NCI-H2081 treated with DMSO at 0.1 percent for 48 hours (cell line): ENCODE measurements at places on chromosomes 12 and 14.

GRCh38 chr12:48132826-48133225 is 13.7 kb downstream of the PFKM start:
- no peak for DNase-seq

DNA sequence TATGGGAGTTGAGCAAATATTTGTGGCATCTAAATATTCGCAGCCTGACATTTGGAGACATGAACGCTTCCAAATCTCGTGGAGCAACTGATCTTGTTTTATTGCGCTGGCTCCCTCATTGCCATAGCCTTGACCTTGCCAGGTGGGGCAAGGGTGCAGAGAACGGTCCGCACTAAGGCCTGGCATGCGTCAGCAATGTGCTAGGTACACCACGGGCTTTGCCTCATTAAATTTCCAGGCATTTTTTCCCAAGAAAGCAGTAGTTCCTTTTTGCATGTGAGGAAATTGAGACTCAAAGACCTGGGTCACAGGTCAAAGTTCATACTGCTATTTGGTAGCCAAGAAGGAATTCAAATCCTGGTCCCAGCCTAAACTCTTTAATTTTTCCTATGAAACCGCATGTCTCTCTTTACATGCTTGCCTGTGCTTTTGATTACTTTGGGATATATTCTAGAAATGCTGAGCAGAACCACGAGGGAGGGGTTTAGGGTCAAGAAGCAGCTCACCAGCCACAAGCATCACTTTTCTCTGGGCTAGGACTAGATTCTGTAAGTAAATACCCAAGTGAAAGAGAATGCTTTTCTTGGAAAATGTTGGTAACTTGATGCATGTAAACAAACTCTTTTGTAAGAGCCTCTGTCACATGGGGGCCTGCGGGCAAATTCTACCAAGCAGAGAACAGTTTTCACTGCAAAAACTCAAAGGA is 891.6 kb downstream of the VRK1 start:
- no peak for DNase-seq

DNA sequence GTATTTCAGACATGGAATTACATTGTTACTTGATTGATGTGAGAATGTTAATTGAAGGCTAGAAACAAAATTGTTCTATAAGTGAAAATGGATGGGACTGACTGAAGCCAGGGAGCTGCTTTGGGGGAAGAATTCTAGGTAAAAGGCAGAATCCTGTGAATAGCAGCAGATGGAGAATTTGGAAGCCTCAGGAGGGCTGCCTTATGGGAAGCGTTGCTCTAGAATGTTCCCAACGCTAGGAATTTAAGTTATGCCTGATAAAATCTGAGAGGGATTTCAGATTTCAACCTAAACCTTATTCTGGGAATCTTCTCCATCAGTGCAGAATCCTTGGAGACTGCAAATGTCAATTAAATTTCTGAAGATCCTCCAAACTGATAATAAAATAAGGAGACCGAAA is 858.2 kb upstream of the FLRT2 start:
- no peak for DNase-seq

DNA sequence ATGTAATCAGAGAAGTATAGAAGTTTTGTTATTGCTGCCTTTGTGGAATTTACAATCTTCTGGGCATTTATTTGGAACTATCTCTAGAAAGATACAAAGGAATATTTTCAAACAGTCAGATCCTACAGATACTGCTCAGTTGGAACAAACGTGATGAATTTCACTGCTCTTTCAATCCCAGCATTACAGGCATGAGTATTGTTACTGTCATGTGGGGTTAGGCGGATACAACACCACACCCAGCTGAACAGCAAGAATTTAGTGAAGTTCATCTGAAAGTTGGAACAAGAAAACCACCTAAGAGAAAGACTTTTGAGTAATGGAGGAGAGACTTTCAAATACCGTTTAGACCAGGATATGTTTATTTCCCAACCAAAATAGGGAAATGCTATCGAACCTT is 123.3 kb upstream of the PLXNC1 start:
- no peak for DNase-seq

- no peak for DNase-seq
Measured at GRCh38 chr14:23035303-23036144, 824 bp upstream of the PSMB5 start.

GRCh38 chr14:31026077-31026449 is at the start of gene STRN3:
STRN3 (minus strand) TSS chr14:31026379; CDS start chr14:31026185, 194 bp downstream.
- no peak for DNase-seq

GRCh38 chr12:93460003-93460402 is 7.3 kb upstream of the MRPL42 start:
- DNase-seq, result no peak

DNA sequence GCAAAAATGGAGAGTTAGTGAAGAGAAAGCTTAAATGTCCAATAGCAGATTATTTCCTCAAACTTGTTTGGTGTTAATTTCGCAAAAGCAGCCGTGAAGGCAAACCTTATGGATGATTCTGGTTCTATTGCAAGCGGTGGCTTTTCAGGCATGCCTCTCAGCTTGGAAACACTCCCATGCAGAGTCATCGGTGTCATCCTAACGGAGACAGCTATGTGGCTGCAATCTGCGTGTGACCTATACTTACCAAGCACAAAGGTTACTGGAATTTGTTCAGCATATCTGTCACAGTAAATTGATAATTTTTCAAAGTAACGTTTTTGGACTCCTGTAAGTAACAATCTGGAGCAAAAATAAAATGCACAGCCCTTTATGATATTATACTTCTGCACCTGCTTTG is 5.0 kb downstream of the BEST3 start:
- DNase-seq, result no peak

DNA sequence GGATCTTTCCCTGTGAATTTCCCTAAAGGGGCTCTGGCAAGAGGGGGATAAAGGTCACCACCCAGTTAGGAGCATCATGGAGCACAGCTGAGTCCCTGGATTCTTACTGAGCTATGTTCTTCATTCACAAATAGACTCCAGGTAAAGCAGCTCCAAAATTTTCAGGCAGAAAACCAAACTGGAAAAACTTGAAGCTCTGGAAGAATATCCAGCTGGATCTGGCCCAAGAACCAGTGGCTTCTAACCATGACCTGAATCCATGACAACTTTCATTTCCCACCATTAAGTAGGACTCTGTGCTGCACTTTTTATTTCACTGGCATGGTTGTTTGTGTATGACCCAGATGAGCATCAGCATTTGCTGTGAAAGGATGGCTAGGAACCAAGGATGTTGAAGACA is 180.4 kb upstream of the FKBP4 start:
- no peak for DNase-seq

- DNase-seq, result no peak
Measured at GRCh38 chr14:30541318-30541717, 17.6 kb upstream of the G2E3 start.

DNA sequence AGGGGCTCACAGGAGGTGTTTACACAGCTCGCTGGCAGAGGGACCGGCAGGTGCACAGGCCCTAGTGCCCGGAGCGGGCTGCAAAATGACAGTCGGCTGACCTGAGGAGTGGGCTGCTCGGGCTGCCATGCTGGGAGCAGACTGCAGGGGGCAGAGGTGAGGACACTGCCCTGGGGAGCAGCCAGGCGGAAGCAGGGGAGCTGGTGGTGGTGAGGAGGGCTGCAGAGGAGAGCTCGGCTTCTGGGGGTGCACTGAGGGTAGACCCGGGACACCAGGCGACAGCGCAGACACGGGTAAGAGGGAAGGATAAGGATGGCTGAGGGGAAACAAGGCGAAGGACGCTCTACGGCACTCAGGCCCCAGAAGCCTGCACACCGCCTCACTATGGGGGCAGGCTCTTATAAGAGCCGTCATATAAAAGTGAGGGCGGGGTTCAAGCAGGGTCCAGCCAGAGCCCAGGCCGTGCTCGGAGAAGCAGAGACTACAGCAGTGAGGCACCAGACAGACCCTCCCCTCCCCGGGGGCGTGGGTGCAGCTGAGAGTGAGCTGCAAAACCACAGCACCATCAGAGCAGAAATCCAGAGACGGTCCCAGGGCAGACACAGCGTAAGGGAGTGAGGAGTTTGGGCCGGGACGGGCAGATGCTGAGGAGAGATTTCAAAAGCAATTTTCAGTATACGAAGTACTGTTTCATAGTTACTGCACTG is 62.5 kb downstream of the CCDC88C start:
- peak; percentile 72 for DNase-seq

- no peak for DNase-seq
Measured at GRCh38 chr12:90237841-90238240, 529.2 kb upstream of the ATP2B1 start.

DNA sequence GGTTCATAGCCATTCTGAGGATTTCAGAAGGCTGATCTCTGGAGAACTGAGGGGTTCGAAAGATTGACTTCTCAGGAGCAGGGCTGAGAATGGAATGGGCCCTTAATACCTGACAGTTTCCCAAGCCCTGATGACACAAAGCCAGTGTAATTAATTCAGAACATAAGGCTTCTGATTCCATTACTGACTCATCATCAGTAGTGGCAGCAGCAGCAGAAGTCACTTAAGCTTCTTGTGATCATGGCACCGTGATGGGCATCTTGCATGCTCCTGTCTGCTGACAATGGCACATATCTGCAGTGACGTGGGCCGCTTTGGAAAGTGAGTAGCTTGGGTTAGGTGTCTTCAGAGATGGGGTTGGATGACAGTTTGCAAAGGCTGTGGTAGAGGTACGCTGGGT is 38.2 kb upstream of the GSG1 start:
- no peak for DNase-seq

- no peak for DNase-seq
Measured at GRCh38 chr12:105552056-105552455, 221.6 kb downstream of the C12orf75 start.

DNA sequence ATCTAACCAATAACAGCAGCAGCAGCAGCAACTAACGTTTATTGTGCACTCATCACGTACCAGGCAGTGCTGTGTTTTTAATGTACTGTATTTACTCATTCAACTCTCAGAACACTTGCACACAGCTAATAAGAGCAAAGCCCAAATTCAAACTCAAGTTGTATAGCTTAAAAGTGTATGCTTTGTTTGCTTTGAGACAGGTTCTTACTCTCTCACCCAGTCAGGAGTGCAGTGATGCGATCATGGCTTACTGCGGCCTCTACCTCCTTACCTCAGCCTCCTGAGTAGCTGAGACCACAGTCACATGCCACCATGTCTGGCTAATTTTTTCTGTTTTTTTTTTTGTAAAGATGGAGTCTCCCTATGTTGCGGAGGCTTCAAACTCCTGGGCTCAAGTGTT is 105.4 kb downstream of the PAPLN start:
- no peak for DNase-seq

- DNase-seq, result peak; percentile 57
Measured at GRCh38 chr14:69657950-69658355, 46.6 kb downstream of the SUSD6 start.

GRCh38 chr12:59737725-59738463 is 142.1 kb downstream of the SLC16A7 start:
- no peak for DNase-seq

- DNase-seq, result no peak
Measured at GRCh38 chr12:2338991-2339431, 286.2 kb downstream of the CACNA1C start.

GRCh38 chr14:23862513-23862912 is 91.1 kb upstream of the DHRS4 start:
- DNase-seq, result no peak

GRCh38 chr12:107607464-107608392 is 77.9 kb upstream of the PWP1 start:
- peak; percentile 44 for DNase-seq

- no peak for DNase-seq
Measured at GRCh38 chr12:102479099-102479885, 1.1 kb downstream of the IGF1 start.

GRCh38 chr14:105980224-105980623 is 453.8 kb downstream of the TMEM121 start:
- DNase-seq, result no peak
